ENCODE measurements at places on chromosomes 6 and 20.

- no peak for DNase-seq
Measured at GRCh38 chr20:57786304-57786932, 76.6 kb upstream of the PMEPA1 start.

- DNase-seq: no peak
Measured at GRCh38 chr20:60249436-60249835, 291.2 kb downstream of the CDH26 start.

DNA sequence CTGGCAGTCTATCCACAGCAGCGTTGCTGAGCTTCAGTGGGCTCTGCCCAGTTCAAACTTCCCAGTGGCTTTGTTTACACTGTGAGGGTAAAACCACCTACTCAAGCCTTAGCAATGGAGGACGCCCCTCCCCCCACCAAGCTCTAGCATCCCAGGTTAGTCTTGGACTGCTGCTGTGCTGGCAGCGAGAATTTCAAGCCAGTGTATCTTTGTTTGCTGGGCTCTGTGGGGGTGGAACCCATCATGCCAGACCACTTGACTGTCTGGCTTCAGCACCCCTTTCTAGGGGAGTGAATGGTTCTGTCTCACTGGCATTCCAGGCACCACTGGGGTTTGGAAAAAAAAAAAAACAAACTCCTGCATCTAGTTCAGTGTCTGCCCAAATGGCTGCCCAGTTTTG is 249.7 kb upstream of the SYNCRIP start:
- DNase-seq: no peak

- no peak for DNase-seq
Measured at GRCh38 chr20:62197801-62198200, 15.0 kb downstream of the MTG2 start.

GRCh38 chr20:4798010-4798409 is 76.3 kb downstream of the PRND start:
- DNase-seq: no peak

DNA sequence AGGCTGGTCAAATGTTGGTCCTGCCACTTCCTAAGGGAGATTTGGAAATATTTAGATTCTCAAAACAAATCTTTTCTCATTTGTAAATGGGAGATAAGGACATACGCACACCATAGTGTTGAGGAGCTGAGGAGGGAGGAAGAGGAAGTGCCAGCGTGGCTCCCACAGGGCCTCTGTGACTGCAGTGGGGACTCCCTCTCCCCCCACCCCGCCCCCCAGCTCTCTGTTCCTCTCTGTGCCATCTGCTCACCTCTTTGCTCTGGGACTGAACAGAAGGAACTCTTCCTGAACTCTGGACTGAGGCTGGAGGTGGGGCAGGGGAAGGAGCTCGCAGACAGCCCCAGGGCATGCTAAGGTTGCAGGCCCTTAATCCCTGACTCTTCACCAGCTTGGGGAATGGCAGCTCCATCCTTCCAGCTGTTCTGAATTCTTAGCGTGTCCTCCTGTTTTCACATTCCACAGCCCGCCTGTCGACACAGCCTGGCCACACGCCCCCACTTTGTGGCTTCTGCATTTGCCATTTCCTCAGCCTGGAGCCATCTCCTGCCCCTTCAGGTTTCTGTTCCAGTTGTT is 11.4 kb downstream of the DDX27 start:
- DNase-seq: no peak

- peak; percentile 46 for DNase-seq
Measured at GRCh38 chr6:10411971-10412460, 2.9 kb downstream of the TFAP2A start.

DNA sequence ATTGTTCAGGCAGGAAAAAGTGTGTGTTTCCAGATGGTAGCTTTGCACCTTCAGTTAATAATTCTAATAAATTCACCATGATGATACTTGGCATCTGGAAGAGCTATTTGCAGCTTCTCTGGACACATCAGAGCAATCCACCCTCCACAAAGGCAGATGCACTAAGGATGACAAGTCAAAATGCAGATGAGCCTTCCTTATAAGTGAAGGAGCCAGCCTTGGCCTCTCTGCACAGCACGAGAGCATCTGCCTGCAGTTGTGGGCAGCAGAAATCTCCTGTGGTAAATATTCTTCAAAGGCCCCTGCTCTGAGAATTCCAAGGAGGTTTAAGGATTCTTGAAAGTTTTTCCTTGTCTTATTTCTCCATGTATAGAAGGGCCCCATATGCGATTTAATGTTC is 6.9 kb upstream of the POM121L2 start:
- no peak for DNase-seq

- DNase-seq: no peak
Measured at GRCh38 chr6:81455641-81456040, 296.8 kb downstream of the TENT5A start.

DNA sequence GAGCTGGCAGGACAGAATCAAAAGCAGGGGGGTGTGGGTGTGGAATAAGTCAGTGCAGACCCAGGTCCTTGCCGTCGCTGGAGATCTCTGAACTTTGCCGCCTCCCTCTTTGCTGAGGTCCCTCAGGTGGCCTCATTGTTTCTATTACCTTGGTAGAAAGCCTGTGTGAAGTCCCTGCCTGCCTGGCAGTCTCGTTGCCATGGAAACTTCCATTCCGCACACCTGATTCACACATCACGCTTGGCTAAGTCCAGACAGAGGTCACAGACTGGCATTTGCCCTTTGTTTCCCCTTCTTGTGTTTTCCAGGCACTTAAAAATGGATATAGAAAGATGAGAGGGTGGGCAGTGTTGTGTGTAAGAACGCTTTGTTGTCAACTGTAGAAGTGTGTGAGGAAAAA is 260.6 kb downstream of the PRL start:
- peak; percentile 2 for DNase-seq

DNA sequence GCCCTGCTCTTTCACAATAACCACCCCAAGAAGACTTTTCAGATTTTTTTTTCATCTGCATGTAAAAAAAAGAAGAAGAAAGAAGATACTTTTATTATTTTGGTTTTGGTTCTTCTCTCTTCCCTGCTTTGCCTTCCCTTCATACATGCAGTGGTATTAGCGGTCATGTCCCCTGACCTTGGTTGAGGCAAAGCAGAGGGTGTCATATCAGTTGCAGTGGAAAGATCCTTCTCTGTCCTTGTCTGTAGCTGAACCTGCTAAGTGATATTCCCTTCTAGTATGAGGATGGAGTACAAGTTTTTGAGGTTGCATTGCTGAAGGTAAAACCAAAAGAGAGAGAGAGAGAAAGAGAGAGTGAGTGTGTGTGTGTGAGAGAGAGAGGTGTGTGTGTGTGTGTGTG is 345.7 kb downstream of the UTRN start:
- no peak for DNase-seq

GRCh38 chr6:143260857-143261256 is 189.6 kb downstream of the ADAT2 start:
- no peak for DNase-seq

- DNase-seq: no peak
Measured at GRCh38 chr20:44748005-44748370, 2.3 kb downstream of the KCNK15 start.

DNA sequence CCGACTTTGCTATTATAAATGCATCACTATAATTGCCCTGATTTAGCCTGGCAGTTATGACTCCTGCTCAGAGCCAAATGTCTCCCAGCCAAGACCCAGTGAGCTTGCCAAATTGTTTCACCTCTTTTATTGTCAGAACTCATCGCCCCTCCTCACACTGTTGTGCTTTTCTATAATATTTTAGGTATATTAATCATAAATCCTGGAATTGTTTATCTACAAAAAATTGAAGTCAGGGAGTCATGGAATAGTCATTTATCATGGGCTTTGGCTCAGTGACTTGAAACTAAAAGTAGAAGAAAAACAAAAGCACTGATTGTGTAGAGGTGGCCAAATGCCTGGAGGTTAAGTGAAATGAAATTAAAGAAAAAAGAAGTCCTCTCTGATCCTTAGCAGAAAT is 85.6 kb downstream of the PFDN4 start:
- DNase-seq: no peak

- no peak for DNase-seq
Measured at GRCh38 chr6:148789948-148790347, 43.1 kb downstream of the UST start.

DNA sequence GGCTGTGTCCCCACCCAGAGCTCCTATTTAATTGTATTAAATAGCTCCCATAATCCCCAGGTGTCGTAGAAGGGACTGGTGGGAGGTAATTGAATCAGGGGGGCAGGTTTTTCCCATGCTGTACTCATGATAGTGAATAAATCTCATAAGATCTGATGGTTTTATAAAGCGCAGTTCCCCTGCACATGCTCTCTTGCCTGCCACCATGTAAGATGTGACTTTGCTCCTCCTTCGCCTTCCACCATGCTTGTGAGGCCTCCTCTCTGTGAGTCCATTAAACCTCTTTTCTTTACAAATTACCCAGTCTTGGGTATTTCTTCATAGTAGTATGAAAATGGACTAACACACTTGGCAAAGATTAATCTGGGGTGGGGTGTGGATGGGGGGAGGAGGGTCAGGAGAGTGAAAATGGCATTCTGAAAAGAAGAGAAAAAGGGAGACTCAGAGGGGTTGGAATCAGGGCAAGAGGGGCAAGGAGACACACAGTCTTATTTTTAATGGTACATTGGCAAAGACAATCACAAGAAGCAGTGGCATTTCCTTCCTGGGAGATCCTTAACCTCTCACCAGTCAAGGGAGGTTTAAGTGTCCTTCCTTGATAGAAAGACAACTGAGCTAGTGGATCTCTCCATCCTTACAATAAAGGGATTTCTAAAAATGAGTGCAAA is 37.5 kb upstream of the NOX3 start:
- DNase-seq: no peak

GRCh38 chr20:40276301-40276700 is 412.7 kb downstream of the MAFB start:
- no peak for DNase-seq

- DNase-seq: no peak
Measured at GRCh38 chr6:144077871-144078270, 17.5 kb downstream of the SF3B5 start.

GRCh38 chr6:5205877-5206850 is 54.6 kb downstream of the LYRM4 start:
- no peak for DNase-seq

- no peak for DNase-seq
Measured at GRCh38 chr20:19858466-19859371, 100.7 kb downstream of the RIN2 start.

DNA sequence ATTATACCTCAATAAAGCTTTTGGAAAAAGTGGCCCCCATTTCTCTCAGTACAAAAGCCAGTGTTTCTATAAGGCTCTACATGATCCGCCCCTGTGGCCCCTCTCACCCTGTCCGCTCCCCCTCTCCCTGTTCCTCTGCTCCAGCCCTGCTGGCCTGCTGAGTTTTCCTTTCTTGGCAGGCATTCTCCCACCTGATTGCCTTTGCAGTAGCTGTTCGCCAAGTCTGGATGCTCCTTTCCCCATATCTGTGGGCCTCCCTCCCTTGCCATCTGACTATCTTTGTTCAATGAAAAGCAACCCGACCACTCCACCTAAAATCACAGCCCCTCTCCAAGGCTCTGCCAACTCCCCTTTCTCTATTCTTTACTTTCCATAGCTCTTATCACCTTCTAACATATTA is 33.2 kb downstream of the CDH22 start:
- no peak for DNase-seq

DNA sequence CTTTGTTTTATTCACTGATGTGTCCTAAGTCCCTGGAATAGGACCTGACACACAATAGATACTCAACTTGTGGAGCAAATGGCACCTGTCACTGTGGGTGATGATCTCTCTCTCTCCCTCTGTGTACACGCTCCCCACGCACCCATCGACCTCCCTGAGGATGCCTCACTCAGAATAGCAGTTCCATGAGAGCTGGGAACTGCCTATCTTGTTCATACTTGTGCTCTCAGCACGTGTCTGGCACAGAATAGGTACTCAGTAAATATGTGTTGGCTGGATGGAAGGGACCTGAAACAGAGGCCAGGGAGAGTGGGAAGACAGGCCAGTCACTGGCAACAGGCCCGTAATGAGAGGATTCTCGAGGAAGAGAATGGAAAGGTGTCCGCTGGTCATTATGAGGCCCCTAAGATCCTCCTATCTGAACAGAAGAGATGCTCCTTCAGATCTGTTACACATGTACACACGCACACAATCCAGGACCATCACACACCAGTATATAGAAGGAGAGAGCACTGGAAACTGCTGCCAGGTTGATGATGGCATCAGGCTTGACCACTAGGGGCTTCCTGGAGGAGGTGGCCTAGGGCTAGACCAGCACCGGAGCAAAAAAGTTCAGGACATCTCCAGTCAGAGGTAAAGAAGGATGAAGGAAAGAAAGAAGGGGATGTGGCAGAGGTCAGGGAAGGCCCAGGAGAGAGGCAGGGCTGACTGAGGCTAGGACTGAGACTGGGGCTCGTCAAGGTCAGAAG is 30.9 kb downstream of the VEGFA start:
- no peak for DNase-seq

DNA sequence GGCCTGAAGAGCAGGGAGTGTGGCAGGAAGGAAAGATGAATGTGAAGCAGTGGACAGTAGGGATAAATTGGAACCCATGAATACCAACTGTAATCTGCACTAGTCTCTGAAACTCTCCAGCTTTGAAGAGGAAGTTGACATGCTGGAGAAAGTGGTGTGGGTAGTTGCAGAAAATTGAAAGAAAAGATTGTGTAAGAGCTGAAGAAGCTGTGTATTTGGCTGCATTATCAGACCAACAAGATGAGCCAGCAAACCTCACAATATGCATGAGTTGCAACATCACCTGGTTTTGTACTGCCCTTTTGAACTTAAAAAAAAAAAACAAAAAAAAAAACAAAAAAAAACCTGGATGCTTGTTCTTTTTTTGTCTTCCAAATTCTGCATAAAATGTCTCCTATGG is 921.9 kb upstream of the EYS start:
- DNase-seq: no peak

GRCh38 chr20:1949347-1950100 is 44.3 kb downstream of the PDYN start:
- DNase-seq: no peak

DNA sequence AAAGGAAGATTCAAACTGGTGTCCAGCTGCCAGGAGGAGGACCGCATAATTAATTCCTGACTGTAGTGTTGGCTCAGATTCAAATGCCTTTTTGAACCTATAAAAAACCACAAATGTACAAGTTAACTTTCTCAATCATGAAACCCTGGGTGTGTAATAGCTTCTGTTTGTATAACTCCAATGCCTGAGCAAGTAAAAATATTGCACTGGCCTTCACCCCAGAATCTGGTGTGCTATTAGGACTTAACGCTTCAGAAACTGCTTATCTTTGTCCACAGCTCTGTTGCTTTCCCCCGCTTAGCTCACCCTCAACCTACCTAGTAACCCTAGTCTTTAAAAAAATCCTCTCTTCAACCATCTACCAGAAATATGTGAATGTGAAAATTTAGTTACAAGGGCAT is 119.1 kb upstream of the MAP7 start:
- DNase-seq: no peak

Measured in stimulated activated naive CD4-positive, alpha-beta T cell (primary cell).